NCI-H526 (cell line): ENCODE measurements at places on chromosomes 11 and 22.

- DNase-seq = peak; percentile 21
Measured at GRCh38 chr11:117045196-117045595, 53.0 kb downstream of the SIK3 start.

GRCh38 chr11:85965202-85965601, 103.7 kb downstream of the PICALM start:
- no peak for DNase-seq

DNA sequence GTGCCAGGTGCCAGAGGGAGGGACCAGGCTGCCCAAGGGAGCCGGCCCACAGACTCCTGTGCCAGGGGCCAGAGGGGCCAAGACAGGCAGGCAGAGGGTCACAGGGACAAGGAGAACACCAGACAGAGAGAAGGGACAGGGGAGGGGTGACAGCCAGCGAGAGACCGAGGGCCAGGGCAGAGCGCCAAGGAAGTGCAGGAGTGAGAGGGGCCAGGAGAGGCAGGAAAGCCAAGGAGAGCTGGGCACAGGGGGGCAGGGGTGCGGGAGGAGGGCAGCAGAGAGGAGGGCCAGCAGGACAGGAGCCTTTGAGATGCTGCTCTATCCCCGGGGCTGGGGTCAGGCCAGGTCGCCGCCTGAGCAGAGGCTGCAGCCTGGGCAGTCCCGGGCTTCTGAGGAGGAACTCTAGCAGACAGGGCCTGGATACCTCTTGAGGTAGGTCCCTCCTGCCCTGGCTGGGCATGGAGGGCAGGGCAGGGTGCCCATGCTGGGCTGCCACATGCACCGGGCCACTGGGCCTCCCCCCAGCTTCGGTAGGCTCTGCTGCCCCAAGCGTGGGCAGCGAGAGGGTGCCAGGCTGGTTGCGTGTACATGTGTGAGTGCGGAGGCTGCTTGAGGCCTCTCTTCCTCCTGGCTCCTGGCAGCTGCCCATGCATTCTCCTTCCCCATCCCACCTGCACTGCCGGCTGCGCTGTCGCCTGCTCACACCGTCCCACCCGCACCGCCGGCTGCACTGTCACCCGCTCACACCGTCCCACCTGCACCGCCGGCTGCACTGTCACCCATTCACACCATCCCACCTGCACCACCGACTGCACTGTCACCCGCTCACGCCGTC, 12.2 kb downstream of the LSP1 start:
- no peak for DNase-seq

- no peak for DNase-seq
Measured at GRCh38 chr11:125070699-125071254, 7.7 kb downstream of the SLC37A2 start.

GRCh38 chr22:34808618-34809017, 257.3 kb upstream of the ISX start:
- no peak for DNase-seq

- DNase-seq = no peak
Measured at GRCh38 chr11:98365190-98365589, 655.6 kb upstream of the CNTN5 start.

GRCh38 chr11:23919455-23919854, 577.4 kb upstream of the LUZP2 start:
- DNase-seq = no peak

- no peak for DNase-seq
Measured at GRCh38 chr11:64802370-64803157, 450 bp downstream of the MAP4K2 start.

- no peak for DNase-seq
Measured at GRCh38 chr11:18332302-18332701, 9.9 kb downstream of the GTF2H1 start.

- no peak for DNase-seq
Measured at GRCh38 chr11:100816823-100817222, 129.7 kb downstream of the ARHGAP42 start.

- DNase-seq = no peak
Measured at GRCh38 chr11:16833026-16833425, 94.6 kb downstream of the C11orf58 start.

GRCh38 chr11:134640971-134641968, 229.2 kb upstream of the B3GAT1 start:
- peak; percentile 67 for DNase-seq

DNA sequence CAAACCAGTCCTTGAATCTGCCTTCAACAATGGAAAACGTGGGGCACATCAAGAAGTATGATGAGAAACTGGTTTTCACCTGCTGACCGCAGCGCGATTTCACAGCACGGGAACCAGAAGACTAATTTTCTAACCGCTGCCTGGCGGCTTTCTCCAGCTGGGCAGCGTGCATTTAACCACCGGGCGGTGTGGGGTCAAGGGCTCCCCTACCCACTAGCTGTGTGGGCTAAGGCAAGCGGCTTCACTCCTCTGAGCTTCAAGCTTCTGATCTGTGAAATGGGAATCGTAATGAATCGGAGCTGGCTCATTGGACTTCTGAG, 4.2 kb downstream of the SHANK2 start:
- no peak for DNase-seq

GRCh38 chr11:128821556-128821955, 45.5 kb downstream of the KCNJ1 start:
- DNase-seq = no peak

GRCh38 chr22:31906086-31906485, 38.2 kb upstream of the YWHAH start:
- no peak for DNase-seq

DNA sequence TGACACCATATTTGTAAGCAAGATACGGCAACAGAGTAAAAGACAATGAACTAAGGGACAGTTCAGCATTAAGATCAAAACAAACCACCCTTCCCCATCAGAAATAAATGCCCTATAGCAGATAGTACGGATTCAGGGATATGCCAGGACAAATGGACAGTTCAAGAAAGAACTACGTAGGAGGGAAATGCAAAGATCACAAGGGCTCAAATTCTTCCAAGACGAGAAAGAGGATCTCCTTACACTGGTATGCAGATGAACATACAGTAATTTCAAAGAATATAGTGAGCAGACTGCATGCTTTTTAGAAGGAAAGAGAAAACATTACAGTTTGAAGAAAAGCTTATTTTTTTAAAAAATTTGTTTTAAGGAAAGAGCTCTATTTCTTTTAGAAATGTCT, 124.7 kb upstream of the APOA1 start:
- DNase-seq = no peak

GRCh38 chr11:69485337-69486041, 4.0 kb downstream of the LINC01488 start:
- DNase-seq = no peak

- peak; percentile 95 for DNase-seq
Measured at GRCh38 chr11:34640050-34640923, 19.4 kb downstream of the EHF start.

GRCh38 chr11:110778343-110778742, 66.1 kb upstream of the ARHGAP20 start:
- no peak for DNase-seq

DNA sequence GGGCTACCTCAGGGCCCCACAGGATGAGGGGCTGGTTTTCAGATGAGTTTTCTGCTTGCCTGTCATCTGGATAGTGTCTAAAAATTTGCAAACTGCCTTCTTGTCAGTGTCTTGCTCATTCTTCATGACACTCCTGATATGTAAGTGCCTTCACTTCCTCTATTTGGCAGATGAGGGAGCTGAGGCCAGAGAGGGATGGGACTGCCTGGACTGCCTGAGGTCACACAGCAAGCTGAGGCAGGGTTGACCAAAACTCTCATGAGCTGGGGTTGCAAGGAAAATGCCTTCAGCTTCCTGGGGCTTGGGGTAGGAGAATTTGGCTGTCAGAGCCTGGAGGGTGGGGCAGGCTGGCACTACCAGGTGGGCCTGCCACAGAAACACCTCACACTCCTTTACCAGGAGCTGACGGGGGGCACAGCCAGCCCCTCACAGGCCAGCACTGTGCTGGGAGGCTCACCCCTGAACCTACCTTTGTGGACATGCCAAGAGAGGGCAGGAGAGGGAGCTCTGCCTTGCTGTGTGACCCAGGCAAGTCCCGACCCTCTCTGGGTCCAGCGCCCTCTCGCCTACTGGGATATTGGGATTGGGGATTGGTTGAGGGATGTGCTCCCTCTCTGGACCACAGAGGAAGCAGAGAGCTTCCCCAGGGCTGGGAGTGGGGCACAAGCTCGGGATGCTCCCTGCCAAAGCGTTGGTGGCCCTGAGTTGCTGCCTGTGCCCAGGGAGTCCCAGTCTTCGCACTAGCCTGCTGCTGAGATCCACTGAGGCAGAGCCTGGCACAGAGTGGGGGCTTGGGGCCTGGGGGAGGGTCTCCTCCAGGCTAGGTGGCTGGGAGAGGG, 1.9 kb upstream of the P2RY6 start:
- DNase-seq = no peak

- no peak for DNase-seq
Measured at GRCh38 chr11:117300773-117301172, 9.6 kb downstream of the BACE1-AS start.

- DNase-seq = no peak
Measured at GRCh38 chr11:118552341-118552740, 13.4 kb downstream of the IFT46 start.

DNA sequence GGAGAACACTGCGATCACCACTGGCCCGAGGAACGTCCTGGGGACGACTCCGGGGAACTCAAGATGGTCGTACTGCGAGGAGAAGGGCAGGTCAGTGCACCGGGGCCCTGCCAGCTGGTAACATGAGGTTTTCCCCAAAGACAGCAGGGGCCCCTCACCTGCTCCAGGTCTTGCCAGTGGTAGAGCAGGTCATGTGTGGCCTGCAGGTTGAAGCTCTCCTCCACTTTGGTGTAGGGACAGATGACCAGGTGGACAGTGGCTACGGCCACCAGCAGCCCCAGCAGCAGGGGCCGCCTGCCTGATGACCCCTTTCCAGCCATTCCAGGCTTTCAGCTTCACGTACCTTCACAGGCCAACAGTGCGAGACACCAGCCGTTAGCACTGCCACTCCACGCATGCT, 4.8 kb downstream of the ALG12 start:
- DNase-seq = no peak

DNA sequence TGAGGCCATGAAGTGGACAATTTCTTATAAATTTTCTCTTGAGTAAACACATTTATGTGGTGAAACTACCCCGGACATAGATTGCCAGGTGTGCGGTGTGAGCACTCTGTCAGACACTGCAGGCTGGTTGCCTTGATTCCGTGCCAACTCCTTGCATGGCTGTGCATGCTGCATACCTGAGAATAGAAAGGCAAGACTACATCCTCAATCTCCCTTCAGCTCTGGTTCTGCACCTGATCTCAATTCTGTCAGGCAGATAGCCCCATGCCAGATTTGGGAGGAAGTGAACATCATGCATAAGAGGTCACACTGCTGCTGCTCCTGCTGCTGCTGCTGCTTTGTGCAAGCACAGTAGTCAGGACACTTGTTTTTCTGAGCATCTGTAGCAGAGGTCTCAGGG, 42.5 kb upstream of the DEUP1 start:
- no peak for DNase-seq

DNA sequence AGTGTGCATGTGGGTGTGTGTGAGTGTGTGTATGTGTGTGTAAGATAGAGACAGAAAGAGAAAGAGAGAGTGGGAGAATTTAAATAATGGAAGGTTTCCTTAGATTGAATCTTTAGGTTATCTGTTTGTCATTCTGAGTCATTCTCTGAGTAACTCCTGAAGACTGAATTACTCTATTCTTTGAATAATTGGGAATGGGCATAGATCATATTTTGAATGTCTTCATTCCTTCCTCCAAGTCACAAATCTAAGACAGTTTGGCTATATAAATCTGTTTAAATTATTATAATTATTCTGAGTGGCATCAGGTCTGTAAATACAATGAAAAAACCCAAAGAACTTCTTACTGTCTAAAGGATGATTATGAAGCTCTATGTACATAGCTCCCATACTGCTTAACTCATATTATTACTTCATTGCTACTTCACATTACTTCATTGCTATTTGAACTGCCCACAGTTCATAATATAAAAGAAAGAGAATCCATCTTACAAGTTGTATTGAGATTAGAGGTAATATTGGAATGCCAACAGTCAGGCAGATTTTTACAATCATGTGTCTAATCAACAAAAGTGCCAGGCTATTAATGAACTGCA, 346.6 kb upstream of the CCDC179 start:
- DNase-seq = no peak

GRCh38 chr11:62556875-62557631, 10.4 kb upstream of the AHNAK start:
- DNase-seq = no peak

GRCh38 chr11:57568330-57568766, 876 bp upstream of the UBE2L6 start:
- no peak for DNase-seq

- DNase-seq = no peak
Measured at GRCh38 chr22:19844377-19845053, 10.2 kb downstream of the GNB1L start.

GRCh38 chr11:6799402-6799801, at the start of gene OR6A2:
Gene OR6A2, minus strand, starts transcription at chr11:6799689. Its CDS starts 3,981 bp downstream, at chr11:6795708.
- DNase-seq = no peak

GRCh38 chr22:28480000-28480715, 199.5 kb downstream of the TTC28 start:
- DNase-seq = no peak

- DNase-seq = no peak
Measured at GRCh38 chr11:107824668-107825369, 33.8 kb downstream of the SLC35F2 start.

DNA sequence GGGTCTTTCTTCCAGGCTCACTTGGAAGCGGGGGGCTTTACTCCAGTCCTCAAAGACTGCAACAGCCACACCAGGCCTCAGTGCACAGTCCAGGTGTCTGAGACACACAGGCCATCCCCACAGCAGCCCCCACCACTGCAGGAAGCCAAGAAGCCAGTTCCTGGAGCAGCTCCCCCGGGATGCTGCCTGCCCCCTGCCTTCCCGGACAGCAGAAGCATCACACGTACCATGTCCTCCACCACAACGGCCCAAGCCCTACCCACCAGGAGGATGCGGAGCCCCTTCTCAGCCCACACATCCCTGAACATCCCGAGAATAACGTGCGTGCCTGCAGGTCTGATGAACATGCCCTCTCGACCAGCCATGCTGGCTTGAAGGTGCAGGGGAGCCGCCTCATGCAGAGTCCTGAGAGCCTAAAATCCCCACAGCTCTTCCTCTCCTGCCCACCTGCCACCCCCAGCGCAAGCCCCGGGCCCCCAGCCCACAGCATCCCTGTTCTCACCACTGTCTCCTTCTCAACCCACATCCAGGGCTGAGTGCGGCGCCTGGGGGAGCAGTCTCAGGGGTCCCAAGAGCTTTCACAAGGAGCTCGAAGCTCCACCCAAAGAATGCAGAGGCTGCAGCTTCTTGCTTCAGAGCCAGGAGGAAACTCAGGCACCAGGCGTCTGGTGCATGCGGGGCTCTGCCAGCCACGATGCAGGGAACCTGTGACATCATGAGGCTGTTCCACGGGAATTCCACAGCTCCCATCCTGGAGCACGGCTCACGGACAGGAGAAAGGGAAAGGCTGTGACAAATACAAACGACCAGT, 209.6 kb downstream of the BRD1 start:
- DNase-seq = no peak

- DNase-seq = no peak
Measured at GRCh38 chr11:125052047-125052446, 11.1 kb upstream of the SLC37A2 start.
